Hematopoietic multipotent progenitor cell treated with erythropoietin and hydrocortisone succinate and interleukin-3 and kit ligand, for 17 days (in vitro differentiated cells): ENCODE measurements at places on chromosomes 3 and 15.

GRCh38 chr3:34132069-34132692, 333.8 kb downstream of the PDCD6IP start:
- no peak for DNase-seq

GRCh38 chr3:46154311-46154710, 53.8 kb downstream of the CCR1 start:
- DNase-seq = no peak

- no peak for DNase-seq
These were observed 50.8 kb upstream of the TPM1 start for GRCh38 chr15:62991698-62992097.

- DNase-seq = no peak
These were observed 25.2 kb downstream of the ARPP21 start for GRCh38 chr3:35664460-35664919.

GRCh38 chr3:150737874-150738679, 24.9 kb downstream of the SIAH2 start:
- peak; percentile 89 for DNase-seq

GRCh38 chr15:85556618-85556895, 176.2 kb downstream of the AKAP13 start:
- no peak for DNase-seq

- DNase-seq = no peak
These were observed 547.8 kb upstream of the EPHA6 start for GRCh38 chr3:96266395-96267190.

GRCh38 chr3:63611382-63611781, 41.1 kb upstream of the SNTN start:
- no peak for DNase-seq

DNA sequence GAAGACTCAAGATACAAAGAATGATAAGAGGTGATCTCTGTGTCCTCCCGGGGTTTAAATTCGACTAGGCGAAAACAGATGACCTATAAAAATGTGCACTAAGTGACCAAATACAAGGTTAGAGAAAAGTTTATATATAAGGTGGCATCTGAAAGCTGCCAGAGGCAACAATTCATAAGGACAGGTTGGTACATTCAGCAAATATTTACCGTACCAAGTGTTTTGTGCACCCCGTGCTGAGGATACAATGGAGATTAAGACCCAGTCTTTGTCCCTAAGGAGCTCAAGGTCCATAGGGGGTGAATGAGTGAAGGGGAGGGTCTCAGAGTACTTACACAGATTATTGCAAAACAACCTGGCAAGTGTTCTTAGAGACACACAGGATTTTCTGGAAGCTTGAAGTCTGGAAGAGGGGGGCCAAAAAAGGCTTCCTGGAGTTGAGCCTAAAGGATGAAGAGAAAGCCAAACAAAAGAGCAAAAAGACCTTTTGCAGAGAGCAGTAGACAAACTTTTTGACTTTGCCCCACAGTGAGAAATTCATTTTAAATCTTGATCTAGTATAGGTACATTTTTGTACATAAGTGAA, 71.4 kb upstream of the LRIG1 start:
- no peak for DNase-seq

- DNase-seq = no peak
These were observed 62.5 kb upstream of the SKOR1 start for GRCh38 chr15:67762610-67763368.

GRCh38 chr15:67358812-67359211, 104.2 kb downstream of the IQCH start:
- no peak for DNase-seq
